ENCODE measurements at places on chromosomes 13 and 19. TPM values are rescaled to one million over a fixed set of nuclear protein-coding genes. Genes with fewer than 3 reads are reported as not detected.

Gene OR10H2
- total RNA-seq = not detected

Gene POLR2I
- total RNA-seq = 124 TPM

Gene LCP1
- total RNA-seq = 370 TPM

Gene OR7G2
- total RNA-seq = not detected

Gene HSD17B14
- total RNA-seq = not detected

Gene LIM2
- not detected for total RNA-seq
